NCI-H2227 treated with DMSO at 0.1 percent for 48 hours (cell line): ENCODE measurements at places on chromosomes 11 and 22.

DNA sequence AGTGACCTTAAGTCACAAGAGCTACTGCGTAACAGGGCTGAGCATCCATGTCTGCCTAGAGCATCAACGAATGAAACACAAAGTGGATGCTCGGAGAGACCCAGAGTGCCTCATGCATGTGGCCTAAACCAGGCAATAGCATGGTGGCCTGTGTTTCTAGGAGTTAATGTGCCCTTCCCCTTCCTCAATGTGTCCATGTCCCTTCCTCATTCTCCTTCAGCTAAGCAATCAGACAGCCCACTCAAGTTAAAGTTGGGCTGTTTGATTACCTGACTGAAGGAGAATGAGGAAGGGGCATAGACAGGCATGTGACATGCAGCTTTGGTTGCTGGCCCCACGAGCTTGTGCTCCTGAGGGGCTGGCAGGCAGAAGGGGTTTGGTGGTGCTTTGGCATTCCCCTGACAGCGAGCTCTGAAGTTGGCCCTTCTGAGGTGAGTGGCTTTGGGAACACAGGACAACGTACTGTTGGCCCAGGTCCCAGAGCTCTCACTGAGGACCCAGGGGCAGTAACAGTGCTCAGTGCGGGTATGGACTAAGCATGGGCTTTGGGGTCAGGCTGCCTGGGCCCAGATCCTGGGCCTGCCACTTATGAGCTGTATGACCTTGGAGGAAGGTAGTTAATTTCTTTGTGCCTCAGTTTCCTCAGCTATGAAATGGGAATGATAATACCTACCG, 46.7 kb downstream of the IRAG1 start:
- DNase-seq, result no peak

DNA sequence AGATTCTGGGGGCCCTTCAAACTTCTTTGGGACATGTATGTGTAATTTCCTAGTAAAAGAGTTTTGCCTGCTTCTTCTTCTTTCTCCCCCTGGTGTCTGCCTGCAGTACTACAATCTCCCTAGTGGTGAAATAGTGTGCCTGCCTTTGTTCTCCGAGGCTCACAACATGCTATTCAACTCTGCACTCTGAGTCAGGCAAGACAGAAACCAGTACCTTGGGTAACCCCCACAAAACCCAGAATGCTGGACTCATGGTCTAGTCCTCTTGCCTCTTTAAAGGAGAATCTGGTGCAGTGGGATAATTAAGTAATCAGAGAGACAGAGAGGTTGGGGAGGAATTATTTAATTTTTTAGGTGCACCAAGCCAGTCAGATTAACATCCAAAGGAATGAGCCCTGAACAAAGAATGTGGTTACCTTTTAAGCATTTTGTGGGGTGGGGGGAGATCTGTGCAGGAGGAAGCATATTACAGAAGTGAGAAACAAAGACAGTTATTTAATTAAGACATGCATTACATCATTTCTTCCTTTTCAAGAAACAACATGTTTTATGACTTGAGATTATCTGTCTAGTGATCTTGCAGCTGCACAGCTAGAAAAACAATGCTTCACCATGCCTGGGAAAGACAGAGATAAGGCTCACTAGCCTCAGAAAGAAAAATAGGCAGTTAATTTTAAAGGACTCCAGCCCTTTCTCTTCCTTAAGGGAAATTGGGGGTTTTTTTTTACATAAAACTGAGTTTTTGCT, 11.0 kb upstream of the MS4A6A start:
- DNase-seq, result no peak

- peak; percentile 60 for DNase-seq
Observed at GRCh38 chr11:62556108-62556874, 9.7 kb upstream of the AHNAK start.

DNA sequence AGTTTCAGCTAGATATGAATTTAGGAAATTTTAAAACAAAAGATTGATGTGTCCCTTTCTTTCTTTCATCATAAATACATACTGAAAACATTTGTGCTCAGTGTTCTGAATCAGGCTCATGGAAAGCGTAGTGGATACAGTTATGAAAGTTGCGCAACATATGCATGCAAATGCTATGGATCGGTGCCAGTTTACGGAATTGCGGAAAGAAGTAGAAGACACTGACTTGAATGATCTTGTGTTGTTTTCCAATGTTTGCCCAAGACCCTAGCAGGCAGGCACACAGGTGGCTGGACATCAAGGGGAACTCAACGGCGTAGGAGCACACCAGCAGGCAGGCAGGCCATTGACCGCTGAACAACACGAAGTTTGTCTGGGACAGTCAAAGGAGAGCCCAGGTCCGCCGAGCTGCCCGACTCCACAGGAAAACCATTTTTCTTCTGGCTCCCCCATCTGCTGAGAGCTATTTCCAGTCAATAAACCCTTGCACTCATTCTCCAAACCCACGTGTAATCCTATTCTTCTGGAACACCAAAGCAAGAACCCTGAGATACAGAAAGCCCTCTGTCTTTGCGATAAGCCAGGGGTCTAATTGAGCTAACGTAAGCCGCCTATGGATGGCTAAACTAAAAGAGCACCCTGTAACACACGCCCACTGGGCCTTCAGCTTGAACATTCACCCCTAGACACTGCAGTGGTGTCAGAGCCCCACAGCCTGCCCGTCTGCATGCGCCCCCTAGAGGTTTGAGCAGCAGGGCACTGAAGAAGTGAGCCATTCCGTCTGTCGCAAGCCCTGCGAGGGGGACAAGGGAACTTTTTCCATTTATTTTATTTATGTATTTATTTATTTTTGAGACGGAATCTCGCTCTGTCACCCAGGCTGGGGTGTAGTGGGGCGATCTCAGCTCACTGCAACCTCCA, 7.4 kb upstream of the BIRC3 start:
- no peak for DNase-seq

DNA sequence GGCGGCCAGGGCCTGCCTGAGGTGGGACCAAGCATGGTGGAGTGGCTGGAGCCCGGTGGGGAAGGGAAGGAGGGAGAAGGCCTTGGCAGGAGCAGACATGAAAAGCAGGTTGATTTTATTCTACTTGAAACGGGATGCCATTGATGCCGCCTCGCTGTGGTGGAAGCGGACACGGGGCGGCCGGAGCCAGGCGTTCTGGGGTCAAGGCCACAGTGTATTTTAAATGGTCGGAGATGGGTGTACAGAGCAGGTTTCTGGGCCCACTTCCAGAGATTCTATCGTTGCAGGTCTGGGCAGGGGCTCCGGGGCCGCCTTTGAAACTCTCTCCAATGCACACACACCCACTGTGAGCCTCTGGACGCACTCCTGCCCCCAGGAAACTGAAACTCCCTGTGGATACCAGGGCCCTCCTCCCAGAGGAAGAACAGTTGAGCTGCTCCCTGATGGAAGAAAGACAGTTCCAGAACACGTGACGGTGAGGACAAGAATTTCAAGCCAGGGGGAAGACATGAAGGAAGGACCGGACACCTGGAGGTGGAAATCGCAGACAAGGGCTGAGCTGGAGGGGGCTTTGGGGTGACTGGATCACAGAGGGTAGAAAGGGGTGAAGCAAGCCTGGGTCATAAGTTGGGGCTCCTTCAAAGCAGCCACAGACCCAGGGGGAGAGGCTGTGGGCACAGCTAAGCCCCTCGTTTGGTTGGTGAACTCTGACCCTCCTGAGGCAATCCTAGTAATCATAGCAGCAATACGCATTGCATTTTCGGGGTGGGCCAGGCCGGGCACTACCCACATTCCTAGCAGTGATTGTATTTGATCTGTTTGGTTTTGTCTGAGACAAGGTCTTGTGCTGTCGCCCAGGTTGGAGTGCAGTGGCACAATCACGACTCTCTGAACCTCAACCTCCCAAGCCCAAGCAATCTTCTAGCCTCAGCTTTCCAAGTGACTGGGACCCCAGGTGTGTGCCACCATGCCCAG, 12.3 kb upstream of the LINC01488 start:
- DNase-seq, result no peak
